ENCODE measurements at places on chromosomes 12 and 14.

DNA sequence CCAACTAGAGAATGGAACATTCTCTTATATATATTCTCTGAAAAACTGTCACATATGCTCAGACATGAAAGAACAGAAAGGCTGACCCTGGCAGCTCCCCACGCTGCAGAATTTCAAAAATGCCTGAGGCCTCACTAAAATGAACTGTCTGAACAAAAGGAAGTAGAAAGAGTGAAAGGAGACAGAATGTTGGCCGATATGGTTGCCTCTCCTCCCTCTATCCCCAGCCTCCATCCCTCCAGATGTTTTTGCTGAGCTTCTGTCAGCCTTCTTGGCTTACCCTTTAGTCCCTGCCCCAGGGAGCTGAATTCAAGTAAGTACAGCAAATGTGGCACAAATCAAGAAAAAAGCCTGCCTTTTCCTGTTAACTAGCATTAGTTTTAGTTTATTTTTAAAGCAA, 6.9 kb downstream of the SMCO2 start:
- no peak for DNase-seq

GRCh38 chr12:94938583-94938982, 64.9 kb downstream of the NDUFA12 start:
- no peak for DNase-seq

DNA sequence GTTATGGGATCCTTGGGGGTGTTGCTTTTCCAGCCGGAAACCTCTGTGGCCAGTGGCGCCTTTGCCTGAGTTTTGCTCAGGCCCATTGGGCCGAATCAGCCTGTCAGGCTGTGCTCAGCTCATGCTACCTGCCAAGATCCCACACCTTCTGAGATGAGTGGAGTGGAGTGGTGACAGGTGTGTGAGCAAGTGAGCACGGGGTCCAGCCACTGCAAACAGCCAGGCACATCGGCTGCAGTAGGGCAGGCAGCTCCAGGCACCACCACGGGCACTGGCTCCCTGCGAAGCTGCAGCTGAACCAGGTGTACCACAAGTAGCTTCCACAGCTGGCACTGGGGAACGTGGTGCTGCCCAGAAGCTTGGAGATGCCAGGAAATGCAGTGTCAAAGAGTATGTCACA, 21.1 kb upstream of the WDR89 start:
- DNase-seq, result no peak

- no peak for DNase-seq
These were observed 6.2 kb upstream of the KRT86 start for GRCh38 chr12:52268212-52268611.

DNA sequence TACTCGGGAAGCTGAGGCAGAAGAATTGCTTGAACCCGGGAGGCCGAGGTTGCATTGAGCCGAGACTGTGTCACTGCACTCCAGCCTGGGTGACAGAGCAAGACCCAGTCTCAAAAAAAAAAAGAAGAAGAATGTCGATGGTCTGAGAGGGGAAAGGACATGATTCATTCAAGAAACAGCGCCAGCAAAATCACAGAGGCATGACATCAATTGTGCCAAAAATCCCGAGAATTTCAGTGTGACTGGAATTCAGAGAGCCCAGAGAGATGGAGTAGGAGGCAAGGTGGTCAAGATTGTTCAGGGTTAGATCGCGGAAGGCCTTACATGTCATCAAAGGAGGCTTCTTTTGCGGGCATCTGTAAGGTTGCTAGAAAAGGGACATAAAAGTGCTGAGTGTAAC, 483.3 kb downstream of the VRK1 start:
- no peak for DNase-seq

GRCh38 chr14:97458661-97459579, 661.7 kb downstream of the VRK1 start:
- DNase-seq, result no peak

DNA sequence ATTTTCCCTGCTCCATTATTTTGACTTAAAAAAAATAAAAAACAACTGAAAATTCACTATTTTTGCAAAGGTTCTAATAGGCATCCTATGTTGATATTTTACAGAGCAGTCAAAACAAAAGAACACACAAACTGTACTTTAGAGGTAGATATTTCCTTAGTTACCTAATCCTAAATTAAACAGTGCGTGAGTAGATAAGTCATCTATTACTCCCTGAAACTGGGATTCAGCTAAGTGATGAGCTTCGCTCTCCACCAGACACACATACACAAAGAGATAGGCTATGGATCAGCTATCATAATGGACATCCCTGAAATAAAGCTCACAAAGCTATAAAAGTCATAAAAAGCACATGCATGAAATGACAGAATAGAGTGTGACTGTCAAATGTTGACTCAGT, 398.7 kb downstream of the SOX5 start:
- no peak for DNase-seq

GRCh38 chr14:104240434-104241157, 102.2 kb downstream of the KIF26A start:
- no peak for DNase-seq

DNA sequence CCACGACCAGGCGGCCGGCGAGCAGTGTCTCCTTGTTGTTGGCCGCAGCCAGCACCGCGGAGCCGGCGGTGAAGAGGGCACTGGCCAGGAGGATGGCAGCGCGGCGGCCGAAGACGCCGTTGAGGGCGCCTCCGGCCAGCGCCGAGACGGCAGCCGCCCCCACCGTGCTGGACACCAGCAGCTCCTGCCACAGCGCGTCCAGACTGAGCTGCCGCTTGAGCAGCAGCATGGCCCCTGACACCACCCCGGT, 691 bp downstream of the SLC2A13 start:
- DNase-seq, result no peak

GRCh38 chr14:60974090-60974651, 6.7 kb downstream of the TRMT5 start:
- DNase-seq, result no peak
